ENCODE measurements at places on chromosomes 4 and X.

- no peak for DNase-seq
Observed at GRCh38 chr4:6331018-6331417, 61.4 kb downstream of the WFS1 start.

DNA sequence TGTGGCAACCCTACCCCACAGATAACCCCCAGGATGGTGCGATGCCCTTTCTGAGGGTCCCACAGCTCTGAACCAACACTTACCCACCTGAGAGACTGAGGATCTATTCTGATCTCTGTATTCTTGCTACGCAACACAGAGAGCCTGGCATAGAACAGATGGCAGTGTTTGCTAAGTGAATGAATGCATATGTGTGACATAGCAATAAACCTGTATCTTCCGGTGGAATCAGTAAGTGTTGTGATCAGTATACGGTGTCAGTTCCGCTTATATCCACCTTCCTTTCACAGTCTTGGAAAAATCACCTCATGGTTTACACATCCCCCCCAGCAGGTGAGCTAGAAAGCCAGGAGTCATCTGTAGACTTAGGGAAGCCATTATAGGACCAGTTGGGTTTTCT lies 5.9 kb upstream of the HSD17B10 start:
- peak; percentile 30 for DNase-seq

- DNase-seq = no peak
Observed at GRCh38 chr4:6011271-6011671, 7.0 kb downstream of the C4orf50 start.

DNA sequence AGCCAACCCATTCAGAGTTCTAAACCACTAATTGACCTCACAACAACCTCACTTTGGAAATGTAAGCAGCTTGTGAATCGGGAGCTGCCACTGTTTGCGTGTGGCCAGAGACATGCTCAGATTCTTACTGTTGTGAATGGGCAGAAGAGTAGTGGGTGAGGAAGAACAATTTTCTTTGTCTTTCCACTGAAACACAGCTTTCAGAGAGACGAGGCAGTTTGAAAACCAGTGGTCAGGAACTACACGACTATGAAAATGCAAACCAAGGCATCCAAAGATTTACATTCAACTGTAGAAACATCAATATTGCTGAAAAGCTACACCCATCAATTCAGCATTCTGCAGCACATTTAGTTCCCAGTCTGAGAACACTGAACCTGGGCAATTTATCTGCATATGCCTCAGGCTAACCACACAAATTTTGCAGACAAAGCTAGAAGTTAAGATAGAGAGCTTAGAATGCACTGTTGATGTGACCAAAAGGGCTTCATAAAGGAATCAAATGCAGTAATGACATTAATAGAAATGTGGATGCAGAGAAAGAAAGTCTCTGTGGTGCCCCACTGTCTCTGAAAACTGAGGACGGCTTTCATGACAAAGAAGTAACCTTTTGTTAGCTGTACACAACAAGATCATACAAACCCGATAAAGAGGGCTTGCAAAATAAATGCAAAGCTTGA lies 134.3 kb downstream of the APBB2 start:
- no peak for DNase-seq

GRCh38 chr4:52588097-52588496 lies 71.0 kb downstream of the USP46 start:
- no peak for DNase-seq

- no peak for DNase-seq
Observed at GRCh38 chr4:152360045-152360410, 175.9 kb downstream of the FBXW7 start.

GRCh38 chrX:11461201-11462001 lies 168.2 kb downstream of the AMELX start:
- no peak for DNase-seq

- no peak for DNase-seq
Observed at GRCh38 chr4:25020236-25020635, 10.5 kb downstream of the LGI2 start.

- no peak for DNase-seq
Observed at GRCh38 chr4:30443289-30443688, 276.9 kb upstream of the PCDH7 start.

DNA sequence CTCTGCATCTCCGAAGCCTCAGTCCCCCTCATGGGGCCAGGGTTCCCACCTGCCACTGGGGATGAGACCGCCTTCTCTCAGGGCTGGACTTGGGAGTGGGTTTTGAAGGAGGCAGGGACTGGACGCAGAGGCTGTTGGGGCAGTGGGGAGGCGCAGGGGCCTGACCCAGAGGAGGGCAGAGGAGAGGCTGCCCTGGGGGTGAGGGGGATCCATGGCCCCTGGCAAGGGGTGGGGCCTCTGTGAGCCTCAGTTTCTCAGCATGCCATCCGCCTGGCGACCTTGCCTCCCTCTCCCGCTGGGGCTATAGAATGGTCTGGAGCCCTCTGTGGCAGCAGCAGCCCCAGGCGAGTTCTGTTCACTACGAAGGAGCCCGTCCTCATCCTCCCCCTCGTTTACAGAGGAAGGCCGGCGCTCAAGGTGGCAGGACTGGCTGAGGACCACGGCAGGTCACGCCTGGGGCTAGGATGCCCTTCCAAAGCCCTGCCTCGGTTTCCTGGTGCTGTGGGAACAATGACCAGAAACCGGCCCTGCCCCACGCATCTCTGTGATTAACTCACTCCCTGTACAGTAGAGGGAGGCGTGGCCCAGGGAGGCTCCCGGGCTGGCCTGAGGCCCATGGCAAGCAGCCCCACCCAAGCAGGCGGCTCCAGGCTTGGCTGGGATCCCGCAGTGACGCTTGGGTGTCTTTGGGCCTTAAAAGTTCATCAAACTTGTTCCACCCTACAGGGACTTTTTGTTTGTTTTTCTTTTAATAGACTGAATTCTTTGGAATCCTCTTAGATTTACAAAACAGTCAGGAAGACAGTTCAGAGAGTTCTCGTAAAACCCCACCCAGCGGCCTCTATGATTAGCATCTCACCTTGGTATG lies 16.0 kb upstream of the SH3TC1 start:
- DNase-seq = no peak

DNA sequence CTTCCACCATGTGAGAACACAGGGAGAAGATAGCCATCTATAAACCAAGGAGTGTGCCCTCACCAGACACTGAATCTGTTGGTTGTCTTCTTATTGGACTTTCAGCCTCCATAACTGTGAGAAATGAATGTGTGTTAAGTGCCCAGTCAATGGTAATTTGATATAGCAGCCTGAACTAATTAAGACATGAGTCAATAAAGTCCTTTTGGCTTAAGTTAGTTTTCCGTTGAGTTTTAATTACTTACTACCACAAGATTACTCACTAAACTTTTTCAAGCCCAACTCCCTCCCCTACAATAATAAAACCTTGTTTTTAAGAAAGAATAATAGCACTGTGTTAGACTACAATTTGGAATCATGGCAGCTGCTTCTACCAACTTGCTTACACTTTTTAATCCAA lies 324.2 kb downstream of the PCDH19 start:
- no peak for DNase-seq

DNA sequence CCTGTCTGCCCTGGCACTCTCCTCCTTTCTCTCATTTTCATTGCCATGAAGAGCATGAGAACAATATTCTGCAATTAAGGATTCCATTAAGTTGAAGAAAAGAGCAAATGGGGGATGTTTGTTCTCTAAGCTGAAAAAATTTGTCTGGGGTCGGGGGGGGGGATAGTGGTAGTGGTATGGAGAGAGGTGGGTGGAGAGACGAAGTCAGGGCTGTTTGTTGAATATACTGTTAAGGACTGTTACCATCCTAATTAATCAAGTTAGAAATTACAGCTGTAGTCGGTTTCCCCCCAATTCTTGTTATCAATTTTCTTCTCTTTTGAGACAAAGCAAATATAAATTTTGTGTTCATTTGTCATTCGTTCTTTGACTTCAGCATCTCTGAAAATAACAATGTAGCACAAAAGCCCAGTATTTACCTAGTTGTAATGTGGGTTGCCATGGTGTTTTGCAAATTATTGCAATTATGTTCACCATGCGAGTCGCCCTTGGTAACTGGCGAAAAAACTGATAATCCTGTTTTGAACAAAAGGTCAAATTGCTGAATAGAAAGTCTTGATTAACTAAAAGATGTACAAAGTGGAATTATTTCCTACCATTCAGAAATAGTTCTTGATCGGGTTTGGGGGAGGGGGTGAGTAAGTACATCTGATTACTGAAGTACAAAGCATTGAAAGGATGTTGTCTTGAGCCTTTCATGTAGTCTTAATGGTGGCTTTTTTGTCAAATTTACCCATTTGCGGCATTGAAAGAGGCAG lies 139.1 kb downstream of the ARX start:
- DNase-seq = no peak

- no peak for DNase-seq
Observed at GRCh38 chrX:33415459-33415858, 204.1 kb upstream of the DMD start.

GRCh38 chr4:17561195-17561909 lies 15.6 kb upstream of the LAP3 start:
- DNase-seq = no peak

DNA sequence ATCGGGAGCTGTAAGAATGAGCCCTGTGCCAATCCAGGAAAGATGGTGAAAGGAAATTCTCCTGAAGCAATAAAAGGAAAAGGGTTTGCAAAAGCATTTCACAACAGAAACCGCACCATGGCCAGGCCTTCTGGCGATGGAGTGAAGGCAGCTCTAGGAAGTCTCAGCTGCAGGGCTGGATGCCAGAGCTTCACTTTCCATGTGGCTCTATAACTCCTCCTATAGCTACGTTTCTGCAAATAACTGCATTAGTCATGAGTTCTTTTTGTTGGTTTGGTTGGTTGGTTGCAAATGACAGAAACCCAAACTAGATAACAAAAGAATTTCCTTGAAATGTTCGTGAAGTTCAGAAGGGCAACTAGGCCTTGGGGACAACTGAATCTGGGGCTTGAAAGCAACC lies 84.6 kb downstream of the RELL1 start:
- no peak for DNase-seq

- DNase-seq = no peak
Observed at GRCh38 chrX:71131510-71131909, 13.1 kb downstream of the MED12 start.

GRCh38 chr4:151215295-151215694 lies 61.7 kb upstream of the PRSS48 start:
- DNase-seq = no peak

DNA sequence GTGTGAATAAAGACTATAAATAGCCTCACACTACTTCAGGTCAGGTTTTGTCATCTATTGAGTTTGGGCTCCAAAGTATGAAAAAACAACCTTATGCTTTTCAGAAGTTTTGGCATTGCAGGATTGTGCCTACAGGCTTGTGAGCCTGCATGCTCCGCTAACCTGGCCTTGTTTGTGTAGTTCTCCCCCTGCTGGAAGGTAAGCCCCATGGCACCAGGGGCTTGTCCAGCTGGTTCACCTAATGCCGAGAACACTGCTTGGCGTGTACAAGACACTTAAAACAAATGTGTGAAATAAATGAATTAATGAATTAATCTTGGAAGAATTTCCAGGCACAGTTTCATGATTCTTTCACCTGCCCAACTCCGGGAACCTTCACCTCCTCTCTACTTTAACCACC lies 1.8 kb upstream of the HSD17B10 start:
- DNase-seq = no peak

DNA sequence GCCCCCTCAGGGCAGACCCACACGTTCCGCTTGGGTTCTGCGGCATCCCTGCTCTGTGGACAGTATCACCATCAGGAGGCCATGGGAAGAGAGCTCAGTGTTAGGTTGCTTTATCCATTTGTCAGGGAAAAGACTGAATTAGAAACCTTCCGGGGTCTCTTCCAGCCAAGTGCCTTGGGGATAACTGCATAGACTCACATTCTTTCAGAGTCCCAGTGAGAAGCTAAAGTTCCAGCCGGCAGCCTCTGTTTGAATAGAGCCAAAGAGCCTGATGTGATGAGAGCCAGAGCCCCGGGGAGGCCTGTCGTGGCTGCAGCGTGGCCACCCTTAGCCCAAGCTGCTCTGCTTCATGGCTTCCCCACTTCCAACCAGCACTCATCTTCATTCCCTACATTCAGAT lies 85.2 kb downstream of the FHDC1 start:
- DNase-seq = no peak

DNA sequence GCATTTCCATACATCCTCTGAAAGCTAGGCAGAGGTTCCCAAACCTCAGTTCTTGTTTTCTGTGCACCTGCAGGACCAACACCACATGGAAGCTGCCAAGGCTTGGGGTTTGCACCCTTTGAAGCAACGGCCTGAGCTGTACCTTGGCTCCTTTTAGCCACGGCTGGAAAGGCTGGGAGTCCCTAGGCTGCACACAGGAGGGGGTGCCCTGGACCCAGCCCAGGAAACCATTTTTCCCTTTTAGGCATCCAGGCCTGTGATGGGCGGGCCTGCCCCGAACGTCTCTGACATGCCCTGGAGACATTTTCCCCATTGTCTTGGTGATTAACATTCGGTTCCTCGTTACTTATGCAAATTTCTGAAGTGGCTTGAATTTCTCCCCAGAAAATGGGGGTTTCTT lies 17.4 kb upstream of the PCSK1N start:
- no peak for DNase-seq

GRCh38 chrX:41335198-41335957 lies 1.4 kb downstream of the DDX3X start:
- no peak for DNase-seq

GRCh38 chrX:43882294-43882681 lies at the start of gene MAOB:
Gene MAOB, minus strand, starts transcription at chrX:43882450. Its CDS starts 151 bp downstream, at chrX:43882299.
- DNase-seq = no peak

DNA sequence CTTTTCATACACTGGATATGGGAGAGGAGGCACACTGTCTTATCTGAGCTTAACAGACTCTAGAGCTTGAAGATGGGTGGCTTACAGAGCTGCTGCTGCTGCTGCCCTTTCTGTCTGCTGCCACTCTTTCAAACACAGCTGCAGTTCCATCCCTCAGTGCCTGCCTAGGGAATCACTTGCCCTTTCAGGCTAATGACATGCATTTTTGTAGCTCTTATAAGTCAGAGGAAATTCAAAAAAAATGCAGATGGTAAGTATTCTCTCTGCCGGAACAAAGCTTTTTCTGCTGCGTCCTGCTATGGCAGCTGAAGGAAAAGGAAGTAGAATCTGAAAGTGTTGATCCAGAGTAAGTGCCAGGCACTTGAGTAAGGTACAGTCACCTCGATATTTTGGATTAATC lies 460.4 kb upstream of the DIAPH2 start:
- no peak for DNase-seq

GRCh38 chr4:3467601-3468031 lies 4.5 kb downstream of the DOK7 start:
- no peak for DNase-seq

- DNase-seq = no peak
Observed at GRCh38 chr4:139813881-139814280, 148.3 kb downstream of the MGST2 start.
